Inflammatory macrophage (primary cell): ENCODE measurements at places on chromosomes 5 and 9.

GRCh38 chr9:132885720-132886333 lies 7.1 kb downstream of the SPACA9 start:
- DNase-seq, result no peak

DNA sequence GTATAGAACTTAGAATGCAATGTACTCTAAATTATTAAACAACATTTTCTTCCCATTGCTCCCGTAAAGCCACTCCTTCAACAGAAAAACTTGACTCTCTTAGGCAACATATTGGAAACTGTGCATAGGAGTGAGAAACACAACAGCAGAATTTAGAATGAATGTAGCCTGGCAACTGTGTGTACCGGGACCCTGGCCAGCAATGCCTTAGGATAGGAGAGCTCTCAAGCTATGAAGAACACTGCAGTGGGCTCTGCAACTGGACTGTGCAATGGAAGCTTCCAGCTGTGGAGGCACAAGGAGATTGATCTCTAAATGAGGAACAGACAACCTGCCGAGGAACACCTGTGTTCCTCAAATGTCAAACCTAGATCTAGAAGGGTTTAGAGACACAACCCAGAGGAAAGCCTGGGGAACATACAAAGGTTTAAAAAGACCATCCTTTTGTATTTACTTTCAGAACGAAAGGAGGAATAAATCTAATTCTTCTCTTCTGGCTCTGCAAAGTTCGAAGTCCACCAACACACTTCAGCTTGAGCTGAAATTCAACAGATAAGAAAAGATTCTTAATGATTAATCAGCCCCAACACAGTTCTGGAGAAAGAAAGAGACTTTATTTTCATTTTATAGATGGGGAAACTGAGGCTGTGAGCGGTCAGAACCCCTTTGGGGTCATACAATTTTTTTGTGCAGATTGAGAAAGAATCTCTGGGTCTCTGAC lies 51.5 kb upstream of the ARL15 start:
- no peak for DNase-seq

DNA sequence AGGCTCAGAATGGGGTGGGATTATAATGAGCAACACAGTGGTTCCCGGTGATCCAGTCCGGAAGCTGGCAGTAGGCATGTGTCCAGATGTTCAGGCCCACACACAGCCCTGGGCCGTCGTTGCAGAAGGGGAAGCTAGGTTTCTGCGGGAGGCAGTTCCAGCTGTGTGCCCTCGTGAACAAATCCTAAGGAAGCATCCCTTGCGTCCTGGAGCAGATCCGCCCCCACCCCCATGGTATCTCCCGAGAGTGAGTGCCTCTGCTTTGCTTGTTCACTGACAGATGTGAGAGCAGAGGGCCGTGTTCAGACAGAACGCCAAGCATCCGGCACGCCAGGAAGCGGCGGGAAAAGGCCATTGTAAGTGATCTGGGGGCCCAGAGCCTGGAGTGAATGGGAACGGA lies 104.8 kb downstream of the PDE6A start:
- DNase-seq, result no peak

DNA sequence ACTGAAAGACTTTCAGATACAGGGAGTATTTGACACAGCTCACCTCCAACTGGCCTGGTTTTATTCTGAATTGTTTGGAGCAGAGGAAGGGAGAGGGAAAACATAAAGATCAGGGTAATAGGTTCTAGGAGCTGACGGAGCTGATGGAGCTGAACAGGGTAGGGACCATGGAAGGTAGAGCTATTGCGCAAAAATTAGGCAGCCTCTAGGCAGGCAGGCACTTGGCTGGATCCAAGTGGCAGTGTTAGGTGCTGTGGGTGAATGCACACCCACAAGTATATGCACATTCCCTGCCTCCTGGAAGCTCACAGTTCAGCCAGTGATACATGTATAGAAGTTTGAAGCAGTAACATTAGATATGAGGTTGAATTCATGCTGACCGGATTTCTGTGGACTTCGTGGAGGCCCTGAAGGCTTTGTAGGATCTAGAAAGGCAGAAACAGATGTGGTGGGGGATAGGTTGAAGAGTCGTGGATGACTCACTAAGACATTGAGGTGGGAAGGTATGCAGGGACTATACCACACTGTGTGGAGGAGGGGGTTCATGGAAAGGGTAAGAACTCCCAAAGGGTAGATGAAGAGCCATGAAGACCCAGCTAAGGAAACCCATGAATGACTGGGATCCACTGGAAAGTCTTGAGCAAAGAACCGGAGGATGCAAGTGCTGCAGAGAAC lies 50.8 kb downstream of the WWC1 start:
- DNase-seq, result no peak

DNA sequence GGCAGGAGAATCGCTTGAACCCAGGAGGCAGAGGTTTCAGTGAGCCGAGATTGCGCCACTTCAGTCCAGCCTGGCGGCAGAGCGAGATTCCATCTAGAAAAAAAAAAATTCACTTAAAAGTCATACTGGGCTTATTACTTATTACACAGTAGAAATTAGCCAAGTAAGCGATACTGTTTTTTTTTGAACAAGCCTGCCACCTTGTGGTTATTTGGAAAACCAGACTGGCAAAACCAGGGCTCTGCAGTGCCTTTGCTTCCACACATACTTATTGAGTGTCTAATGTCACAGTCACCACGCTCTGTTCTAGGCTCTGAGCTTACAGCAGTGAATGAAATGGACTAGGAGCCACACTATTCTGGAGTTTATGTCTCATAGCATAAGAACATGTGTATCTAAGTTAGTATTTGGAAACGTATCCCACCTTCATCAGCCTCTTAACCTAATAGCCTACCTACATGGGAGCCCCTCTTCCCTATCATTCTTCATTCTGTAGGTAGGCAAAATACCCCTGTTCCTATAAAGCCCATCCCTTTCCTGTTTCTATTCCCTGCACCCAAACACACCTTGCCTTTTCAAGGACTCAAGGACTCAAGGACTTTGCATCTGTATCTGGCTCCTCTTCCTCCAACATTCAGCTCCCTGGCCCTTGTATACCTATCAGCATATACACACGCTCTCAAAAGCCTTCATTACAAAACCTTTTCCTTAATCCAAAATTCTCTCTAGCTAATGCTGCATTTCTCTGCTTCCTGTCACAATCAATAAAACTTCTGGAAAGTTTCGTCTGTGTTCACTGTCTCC lies 13.9 kb upstream of the BASP1 start:
- peak; percentile 64 for DNase-seq

DNA sequence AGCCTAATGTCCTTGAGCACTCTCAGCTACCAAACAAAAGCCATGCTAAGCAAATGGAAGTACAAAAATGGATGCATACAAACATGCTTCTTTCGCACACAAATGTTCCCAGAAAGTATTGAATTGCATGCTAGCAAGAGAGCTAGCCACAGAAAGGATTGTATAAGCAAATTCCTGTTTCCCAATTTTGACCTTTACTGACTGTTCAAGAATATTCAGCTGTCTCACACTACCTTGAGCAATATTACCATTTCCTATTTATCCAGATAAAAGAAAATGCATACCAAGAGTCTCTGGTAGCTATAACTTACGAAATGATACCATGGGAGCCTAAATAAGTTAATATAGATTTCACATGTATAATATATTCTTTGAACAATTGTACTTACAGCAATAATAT lies 264.6 kb downstream of the TMEM167A start:
- DNase-seq, result peak; percentile 58

DNA sequence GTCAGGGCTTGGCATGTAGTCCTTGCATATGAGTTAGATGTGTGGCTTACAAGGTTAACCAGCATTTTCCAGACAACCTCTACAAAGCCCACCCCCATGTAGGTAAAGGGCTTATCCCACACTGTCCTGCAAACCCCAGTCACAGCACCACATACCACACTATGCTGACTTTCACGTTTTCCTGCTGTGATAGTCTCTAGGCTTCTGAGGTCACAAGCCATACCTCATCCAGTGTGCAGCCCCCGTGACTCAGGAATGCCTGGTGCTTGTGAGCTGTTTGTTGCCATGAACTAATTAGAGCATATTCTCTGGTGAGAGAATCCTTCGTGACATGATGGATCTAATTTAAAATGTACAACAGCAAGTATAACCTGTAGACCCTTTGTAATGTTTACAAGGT lies 50.8 kb downstream of the ERAP1 start:
- no peak for DNase-seq

DNA sequence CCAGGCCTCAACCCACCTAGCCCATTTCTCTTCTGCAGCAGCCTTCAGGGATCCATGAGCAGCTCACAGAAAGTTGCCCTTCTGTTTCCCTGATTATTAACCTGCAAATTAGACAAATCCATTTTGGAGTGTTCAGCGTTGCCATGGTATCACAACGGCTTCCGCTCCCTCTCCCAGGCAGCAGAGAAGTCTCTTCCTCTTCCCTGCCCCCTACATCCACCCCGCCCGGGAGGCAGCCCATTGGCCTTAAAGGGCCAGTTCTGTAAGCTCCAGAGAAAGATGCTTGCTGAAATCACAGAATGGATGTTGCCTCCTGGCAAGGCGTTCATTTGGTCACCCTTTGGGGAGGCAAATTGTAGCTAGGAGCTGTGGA lies 47.7 kb upstream of the BOD1 start:
- DNase-seq, result peak; percentile 80

DNA sequence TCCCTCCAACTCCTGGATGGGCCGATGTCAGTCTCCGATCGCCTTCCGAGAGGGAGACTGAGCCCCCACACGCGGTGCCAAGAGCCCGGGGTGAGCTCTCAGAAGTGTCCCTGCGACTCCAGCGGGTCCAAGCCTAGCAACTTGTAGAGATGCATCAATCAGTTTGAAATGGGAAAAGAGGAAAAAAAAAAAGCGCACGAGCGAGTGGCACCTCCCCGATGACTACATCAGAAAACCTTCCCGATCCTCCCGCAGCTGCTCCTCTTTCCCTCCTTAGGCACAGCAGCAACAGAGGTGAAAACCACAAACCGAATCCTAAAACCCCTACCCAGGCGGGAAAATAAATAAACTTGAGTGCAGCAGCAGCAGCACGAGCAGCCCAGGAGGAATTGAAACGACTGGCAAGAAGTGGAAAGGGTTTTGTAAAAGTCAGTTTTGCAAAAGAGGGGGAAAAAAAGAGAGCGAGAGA lies 1.0 kb upstream of the EFNA5 start:
- DNase-seq, result no peak

- DNase-seq, result no peak
These were observed 67.7 kb upstream of the ST8SIA4 start for GRCh38 chr5:100970646-100971255.

GRCh38 chr5:39412721-39413394 lies 11.9 kb downstream of the DAB2 start:
- DNase-seq, result peak; percentile 33

DNA sequence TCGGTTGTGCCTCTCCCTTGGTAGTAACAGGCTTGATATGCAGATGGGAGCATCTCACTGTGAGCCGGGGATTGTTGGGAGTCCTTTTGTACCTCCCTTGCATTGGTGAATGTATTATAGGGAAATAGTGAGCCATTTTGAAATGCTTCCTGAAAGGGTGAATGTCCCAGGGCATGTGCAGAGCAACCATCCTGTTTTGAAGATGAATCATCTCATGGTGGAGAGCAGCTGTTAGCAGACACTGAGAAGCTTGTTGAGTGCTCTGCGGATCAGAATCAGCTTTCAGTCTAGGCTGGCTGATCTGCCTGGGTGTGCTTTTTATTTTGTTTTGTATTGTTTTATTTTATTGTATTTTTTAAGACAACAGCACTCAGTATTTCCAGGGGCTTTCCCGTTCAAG lies 29.7 kb downstream of the SLC36A1 start:
- DNase-seq, result peak; percentile 30

DNA sequence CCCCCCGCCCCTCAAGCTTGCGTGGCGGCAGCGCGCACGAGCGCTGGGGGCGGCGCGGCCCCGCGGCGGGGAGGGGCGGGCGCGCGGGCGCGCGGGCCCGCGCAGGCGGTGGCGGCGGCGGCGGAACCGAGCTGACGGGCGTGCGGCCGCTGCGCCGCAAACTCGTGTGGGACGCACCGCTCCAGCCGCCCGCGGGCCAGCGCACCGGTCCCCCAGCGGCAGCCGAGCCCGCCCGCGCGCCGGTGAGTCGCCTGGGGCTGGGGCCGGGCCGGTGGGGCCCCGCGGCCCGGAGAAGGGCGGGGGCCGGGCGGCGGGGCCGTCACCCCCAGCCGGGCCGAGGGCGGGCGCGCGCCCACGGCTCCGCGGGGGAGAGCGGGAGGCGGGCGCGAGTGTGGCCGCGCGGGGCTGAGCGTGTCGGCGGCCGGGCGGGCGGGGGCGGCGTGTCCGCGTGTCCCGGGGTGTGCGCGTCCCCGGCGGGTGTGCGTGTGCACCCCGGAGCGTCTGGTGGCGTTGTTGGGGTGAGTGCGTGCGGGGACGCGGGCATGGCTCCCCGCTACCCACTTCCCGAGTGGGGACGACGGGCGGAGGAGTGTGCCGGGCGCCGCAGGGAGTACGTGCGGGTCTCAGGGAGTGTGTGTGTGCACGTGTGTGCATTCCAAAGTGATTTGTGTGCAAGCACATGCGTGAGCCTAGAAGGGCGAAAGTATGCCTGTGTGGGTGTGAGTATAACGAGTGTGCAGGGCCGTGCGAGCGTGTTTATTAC lies at the start of gene NEK6:
Gene NEK6, plus strand, starts transcription at position 106 of the 763 bp plus-strand sequence. CDS start 44,016 bp downstream, outside the sequence.
- peak; percentile 66 for DNase-seq

DNA sequence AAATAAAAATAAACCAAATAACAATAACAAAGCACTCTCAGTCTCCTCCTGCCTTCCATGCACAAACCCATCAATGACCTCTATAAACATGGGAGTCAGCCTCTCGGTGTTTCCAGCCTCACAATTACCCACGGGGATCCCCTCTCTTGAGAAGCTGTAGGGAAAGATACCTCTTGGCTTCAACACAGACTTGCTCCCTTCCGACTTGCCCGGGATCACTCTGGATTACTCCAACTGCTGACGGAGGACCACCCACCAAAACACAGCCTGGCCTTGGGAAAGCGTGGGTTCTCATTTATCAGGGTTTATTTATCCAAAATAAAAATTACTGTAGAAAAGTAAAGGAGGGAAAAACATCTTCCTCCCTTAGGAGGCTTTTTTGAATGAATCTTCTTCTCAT lies 11.5 kb upstream of the NKX2-5 start:
- no peak for DNase-seq

- no peak for DNase-seq
These were observed 19.2 kb upstream of the FYB1 start for GRCh38 chr5:39238366-39239105.

- no peak for DNase-seq
These were observed 48.4 kb downstream of the PPARGC1B start for GRCh38 chr5:149778303-149779123.

- no peak for DNase-seq
These were observed 177.5 kb downstream of the C5orf15 start for GRCh38 chr5:133790898-133791297.

- DNase-seq, result no peak
These were observed 71.8 kb downstream of the EFNA5 start for GRCh38 chr5:107598958-107599357.

GRCh38 chr5:37792975-37793631 lies 46.7 kb downstream of the GDNF start:
- peak; percentile 2 for DNase-seq

GRCh38 chr9:120344230-120344629 lies 235.7 kb downstream of the CDK5RAP2 start:
- no peak for DNase-seq

DNA sequence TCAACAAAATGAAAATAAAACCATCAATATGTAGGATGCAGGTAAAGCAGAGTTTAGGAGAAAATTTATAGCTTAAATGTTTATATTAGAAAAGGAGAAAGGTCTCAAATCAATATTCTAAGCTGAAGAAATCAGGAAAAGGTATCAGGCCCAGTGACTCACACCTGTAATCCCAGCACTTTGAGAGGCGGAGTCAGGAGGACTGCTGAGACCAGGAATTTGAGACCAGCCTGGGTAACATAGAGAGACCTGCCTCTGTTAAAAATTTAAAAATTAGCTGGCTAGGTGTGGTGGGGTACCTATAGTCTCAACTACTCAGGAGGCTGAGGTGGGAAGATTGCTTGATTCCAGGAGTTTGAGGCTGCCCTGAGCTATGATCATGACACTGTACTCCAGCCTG lies 32.2 kb downstream of the CCDC69 start:
- no peak for DNase-seq

- peak; percentile 85 for DNase-seq
These were observed 89.7 kb upstream of the SLC44A1 start for GRCh38 chr9:105154723-105155191.
